ENCODE measurements at places on chromosomes 11 and 22.

DNA sequence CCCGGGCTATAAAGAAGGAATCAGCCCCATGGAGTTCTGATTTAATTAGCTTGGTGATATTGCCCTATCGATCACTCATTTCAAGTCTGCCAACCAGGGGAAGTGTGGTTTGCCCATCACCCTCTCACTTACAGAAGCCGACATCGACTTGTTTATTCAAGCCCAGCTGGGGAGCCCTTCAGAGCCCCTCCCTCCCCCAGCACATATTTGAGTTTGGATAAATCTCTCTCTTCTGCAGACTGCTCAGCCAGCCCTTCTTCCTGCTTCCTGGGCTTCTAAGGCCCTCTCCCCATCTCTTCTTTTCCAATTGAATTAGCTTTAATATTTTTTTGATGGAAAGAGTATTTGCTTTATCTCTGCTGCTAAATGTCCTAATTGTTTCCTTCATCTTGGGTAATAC is 299.0 kb downstream of the MIAT start:
- no peak for DNase-seq

DNA sequence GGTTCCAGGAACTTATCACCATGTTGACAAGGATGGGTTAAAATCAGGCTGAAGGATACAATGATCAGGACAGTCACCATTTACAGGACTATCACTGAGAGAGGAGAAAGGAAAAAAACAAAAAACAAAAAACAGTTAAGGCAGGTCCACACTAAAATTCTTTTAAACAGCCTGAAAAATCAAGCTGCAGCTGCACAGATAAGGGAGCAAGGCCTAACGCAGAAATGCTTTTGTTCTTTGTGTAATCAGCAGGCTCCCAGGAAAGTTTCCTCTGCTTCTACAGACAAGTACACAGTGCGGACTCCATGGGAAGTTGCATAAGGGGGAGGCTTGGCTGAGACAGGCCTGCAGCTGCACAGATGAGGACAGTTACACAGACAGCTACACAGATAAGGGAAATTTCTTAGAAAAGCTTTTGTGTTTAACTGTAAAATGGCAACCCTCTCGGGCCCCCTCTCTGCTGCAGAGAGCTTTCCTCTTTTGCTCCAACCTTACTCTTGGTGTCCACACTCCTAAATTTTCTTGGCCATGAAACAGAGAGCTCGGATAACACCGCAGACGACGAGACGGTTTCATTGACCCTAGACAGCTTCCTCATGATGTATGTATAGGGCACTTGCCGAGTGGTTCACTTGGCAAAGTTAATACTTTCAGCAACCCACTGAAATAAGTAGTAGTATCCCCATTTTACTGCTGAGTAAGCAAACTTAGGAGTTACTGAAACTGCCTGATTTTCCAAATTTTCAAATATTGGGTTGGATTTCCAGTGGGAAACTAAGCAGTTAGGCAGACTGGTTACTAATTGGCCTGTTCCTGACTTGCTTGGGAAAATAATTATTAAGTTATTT is 45.5 kb downstream of the PIWIL3 start:
- DNase-seq: no peak

- no peak for DNase-seq
Observed at GRCh38 chr11:116348226-116348625, 424.6 kb downstream of the BUD13 start.

- DNase-seq: no peak
Observed at GRCh38 chr22:28938286-28938833, 55.0 kb downstream of the ZNRF3 start.

GRCh38 chr11:3959903-3960265 is 104.4 kb downstream of the STIM1 start:
- DNase-seq: no peak

DNA sequence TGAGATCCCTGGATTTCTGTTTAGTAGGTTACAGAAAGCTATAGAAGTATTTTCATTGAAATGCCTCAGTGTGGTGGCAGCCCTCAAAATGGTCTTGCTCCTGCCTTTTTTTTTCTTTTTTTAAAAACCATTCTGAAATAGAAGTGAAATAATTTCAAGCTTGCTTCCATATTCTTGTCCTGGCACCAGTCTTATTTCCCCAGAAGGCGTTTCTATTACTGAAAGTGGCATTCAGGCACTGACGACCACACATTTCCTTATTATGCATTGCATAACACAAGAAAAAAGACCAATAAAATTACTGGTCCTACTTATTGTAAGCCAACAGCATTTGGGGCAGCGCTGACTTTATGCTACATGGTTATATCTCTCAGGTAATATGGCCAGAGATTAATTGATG is 24.5 kb upstream of the LRRC4C start:
- no peak for DNase-seq

DNA sequence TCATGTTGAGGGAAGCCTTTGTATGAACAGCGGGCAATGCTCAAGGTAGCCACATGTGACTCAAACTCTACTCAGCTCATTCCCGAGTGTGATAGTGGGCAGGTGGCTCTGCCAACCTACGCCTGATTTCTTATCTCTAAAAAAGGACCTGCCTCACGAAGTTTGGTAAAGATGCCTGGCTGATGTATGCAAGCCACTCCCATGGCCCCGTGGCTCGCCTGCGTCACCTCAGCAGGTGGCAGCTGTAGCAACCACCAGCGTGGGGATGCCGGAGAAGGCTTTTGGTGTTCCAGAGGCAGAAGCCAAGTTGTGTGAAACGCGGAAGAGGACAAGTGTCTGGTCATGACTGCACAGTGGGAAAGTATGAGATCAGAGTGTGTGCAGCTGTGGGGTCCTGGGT is 5.4 kb downstream of the FADS2 start:
- no peak for DNase-seq

DNA sequence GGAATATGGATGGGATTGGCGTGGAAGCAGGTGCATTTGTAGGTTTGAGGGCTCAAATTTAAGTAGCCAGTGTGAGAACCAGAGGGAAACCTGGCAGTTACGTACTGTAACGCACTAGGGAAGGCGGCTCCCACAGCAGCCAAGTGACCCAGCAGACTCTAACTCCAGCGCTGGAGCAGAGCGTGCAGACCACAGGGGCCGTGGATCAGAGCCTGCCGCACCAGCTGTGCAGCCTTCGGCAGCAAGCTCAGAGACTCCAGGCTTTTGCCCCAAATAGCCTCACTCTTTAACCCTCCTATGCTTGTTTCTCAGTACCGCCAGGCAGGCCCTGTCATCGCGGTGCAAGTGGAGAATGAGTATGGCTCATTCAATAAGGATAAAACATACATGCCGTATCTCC is 12.3 kb downstream of the GLB1L3 start:
- DNase-seq: no peak

DNA sequence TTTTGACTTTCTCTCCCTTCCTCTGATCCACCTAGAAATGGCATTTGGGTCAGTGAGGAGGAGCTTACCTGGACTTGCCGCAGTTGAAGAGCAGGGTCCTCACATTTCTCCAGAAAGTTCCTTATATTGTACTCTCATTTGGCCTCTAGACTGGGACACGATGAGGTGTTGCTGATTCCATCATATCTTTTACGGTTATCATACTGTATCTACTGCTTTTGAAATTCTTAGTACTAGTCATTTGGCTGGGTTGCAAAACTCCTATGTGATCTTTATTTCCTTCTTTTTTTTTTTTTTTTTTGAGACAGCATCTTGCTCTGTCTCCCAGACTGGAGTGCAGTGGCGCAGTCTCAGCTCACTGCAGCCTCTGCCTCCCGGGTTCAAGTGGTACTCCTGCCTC is 58.7 kb upstream of the FAM181B start:
- DNase-seq: no peak

- no peak for DNase-seq
Observed at GRCh38 chr22:49713003-49713402, 114.7 kb downstream of the BRD1 start.

- no peak for DNase-seq
Observed at GRCh38 chr11:79273781-79274180, 167.0 kb downstream of the TENM4 start.

DNA sequence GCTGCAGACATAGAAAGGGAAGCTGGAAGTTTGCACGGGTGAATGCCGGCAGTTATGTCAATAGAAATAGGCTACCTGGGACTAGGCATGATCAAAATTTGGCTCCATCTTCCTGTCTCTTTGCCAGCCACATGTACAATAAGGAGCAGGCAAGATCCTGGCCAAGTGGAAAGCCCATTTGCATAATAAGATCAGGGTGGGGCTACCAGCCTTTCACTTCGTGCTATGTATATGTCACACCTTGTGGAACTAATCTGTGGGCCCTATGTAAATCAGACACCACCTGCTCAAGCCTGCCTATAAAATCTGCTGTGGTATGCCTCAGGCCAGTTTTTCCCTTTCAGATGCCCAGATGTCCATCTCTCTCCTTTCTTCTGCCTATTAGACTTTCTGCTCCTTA is 79.3 kb upstream of the DRD2 start:
- DNase-seq: no peak

- DNase-seq: peak; percentile 9
Observed at GRCh38 chr11:81112718-81113117, 1620.9 kb downstream of the FAM181B start.

DNA sequence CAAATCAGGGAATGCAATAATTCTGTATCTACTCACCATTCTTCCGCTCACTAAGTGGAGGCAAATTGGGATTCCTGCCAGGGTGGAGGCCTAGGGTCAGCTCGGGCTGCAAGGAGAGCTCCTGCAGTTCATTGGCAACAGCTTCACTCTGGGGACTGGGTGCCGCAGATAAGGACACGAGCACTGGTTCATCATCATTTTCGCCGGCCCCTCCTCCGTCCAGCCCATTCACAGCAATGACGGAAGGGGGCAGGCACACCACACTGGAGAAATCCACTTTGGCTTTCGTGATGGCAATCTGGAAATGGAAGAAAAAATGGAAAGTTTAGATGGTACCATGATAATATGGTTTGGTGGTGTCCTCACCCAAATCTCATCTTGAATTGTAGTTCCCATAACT is 84.4 kb downstream of the MRTFA start:
- DNase-seq: no peak

DNA sequence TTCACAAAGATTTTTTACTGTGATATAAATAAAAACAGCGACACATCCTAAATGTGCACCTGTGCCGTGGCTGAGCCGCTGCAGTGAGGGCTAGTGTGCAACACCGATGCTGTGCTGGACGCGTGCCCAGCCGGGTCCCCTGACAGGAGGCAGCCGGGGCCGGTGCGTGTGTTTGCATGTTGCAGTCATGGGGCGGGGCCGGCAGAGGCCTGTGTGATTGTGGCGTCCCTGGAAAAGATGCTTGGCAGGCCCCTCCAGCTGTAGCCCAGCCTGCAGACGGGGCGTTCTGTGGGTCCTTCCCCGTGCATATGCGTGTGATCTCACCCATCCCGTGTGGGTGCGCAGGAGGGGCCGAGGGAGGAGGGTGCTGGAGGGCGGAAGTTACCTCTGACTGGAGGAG is 30.6 kb downstream of the MUC6 start:
- DNase-seq: no peak

- DNase-seq: no peak
Observed at GRCh38 chr11:91158297-91158696, 935.4 kb upstream of the CHORDC1 start.

DNA sequence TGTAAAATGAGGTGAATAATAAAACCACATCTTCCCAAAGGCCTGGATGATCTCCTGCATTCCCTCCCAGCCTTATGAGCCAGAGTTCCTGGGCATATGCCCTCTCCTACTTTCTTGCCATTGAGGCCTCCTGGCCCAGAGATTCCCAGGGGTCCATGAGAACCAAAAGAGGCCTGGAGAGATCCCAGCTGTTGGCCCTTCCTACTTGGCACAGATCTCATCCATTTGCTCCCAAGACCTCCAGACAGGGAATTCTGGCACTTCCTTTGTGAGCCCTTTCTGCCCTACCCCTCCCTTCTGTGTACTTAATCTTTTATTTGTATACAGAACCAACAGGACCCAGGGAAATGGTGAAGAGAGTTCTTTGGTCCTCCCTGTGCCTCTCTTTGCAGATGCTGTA is 21.4 kb downstream of the POU2F3 start:
- DNase-seq: no peak

GRCh38 chr22:32518848-32519247 is 44.2 kb downstream of the FBXO7 start:
- no peak for DNase-seq

GRCh38 chr11:62390722-62391121 is 28.1 kb upstream of the SCGB1A1 start:
- DNase-seq: no peak

DNA sequence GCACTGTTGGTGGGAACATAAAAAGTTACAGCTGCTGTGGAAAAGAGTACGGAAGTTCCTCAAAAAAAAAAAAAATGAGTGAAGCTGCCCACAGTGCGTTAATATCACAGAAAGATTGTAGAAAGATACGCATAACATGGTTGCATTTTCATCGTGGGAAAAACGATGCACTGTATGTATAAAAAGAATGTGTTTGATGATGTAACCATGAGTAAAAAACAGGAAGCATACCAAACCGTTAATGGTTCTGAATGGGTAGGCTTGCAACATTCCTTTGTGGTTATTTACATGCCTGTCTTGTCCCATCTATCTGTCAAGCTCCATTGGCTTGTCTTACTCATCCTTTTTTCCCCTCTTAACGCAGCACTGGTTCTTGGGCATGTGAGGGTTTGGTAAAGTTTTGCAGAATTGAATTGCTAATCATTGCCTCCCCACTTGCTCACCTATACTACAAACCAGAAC is 33.8 kb upstream of the DKK3 start:
- peak; percentile 99 for DNase-seq

DNA sequence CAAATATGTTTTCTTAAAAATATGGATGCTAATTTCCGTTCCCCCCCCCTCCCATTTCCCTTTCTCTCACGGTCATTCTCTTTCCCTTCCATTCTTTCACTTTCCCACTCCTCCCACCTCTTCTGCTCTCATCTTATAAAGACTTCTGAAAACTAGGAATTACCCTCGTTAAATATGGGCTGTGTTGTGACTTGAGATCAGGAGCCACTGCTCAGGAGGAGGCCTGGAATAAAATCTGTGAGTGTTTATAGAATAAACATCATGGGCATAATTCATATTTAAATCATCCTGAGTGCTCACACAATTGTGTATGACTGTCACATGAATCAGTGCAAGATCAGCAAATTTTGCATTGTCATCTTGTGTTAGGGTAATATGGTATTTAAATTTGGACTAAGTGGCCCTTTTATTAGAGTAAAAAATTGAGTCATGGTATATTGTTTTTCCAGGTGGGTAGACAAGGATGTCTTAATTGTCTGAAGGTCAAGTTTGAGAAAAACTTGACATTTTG is 208.0 kb downstream of the DDX10 start:
- no peak for DNase-seq

- DNase-seq: peak; percentile 88
Observed at GRCh38 chr11:114315749-114316368, 19.7 kb downstream of the NNMT start.

- peak; percentile 65 for DNase-seq
Observed at GRCh38 chr11:7281079-7281478, 29.4 kb downstream of the SYT9 start.

GRCh38 chr11:18457450-18457849 is 1.8 kb downstream of the LDHAL6A start:
- DNase-seq: peak; percentile 21
